ENCODE measurements at places on chromosomes 5 and 9.

DNA sequence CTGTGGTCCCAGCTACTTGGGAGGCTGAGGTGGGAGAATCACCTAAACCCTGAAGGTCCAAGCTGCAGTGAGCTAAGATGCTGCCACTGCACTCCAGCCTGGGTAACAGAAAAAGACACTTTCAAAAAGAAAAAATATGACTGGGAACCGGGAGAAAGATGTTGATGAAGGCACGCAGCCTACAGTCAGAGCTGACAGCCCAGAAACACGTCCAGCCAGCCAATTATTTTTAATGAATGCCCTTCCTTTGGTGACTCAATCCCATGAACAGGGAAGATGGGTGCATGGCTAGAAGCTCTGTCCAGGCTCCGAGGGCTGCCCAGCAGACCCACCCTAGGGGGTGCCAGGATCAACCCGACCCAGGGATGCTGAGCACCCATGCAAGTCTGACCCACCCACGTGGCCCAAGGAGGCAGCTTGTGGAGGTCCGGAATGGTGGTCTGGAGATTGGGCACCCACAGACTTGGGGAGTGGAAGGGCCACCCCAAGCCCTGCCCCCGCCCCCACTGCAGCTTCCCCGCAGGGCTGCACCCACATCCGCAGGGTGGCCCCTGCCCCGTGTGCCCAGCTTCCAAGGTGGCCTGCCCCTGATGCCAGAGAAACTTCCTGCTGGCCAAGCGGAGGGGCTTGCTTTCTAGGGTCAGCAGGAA lies 51.0 kb downstream of the ADAMTS2 start:
- DNase-seq: no peak

- no peak for DNase-seq
These were observed 120.5 kb downstream of the GADD45G start for GRCh38 chr9:89725271-89725670.

DNA sequence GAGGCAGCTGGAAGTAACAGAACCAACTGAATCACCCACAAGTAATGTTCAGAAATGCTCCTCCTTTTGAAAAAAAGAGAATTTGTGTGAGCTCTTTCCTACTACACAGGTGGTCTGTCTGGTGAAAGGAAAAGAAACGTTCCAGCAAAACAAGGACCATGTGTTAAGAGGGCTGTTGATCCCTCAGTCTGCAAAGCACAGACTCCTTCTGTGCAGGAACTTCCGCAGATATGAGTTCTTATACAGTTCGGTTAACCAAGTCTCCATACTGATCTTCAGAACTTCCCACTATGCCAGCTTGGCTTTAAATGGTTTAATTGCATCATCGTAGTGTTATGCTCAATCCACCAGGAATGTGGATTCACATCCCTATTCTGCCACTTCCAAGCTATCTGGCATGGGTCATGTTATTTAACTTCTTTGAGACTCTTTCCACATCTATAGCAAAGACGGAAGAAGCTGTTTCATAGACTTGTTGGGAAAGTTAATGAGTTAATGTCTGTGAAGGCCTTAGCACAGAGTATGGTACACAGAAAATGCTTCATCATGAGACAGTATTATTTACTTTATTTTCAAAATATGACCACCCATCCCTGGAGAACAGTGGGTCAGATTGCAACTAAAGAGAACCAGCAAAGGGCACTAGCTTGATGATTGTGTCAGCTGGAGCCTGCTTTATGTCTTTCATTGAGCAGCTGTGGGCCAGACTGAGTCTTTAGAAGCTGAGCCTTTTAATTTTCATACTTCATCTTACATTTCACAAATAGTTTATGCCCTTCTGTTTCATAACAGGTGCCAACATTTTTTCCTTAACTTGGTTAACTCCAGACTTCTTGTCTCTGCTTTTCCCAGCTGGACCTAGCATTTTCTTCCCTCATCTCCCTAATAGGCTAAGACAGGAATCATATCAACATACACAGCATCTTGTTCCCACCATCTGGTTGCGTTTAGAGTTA lies 89.9 kb downstream of the MAMDC2 start:
- no peak for DNase-seq

- no peak for DNase-seq
These were observed 10.8 kb downstream of the FBXO38 start for GRCh38 chr5:148394587-148395019.

DNA sequence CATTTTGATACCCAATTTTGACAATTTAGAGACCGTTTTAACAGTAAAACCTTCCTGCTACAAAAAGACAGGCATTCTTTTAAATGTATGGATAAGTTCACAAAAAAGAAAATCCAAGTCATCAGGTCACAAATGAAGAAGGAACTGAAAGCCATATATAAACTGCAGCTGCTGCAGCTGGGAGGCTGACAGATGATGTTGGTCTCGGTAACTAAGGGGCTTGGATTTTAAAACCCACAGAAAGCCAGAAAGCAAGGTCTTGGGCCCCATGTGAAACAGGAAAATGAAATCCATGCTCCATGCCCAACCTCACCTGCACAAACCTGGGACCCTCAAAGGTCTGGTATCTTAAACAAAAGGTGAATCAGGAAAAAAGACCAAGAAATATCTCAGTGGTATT lies 15.7 kb upstream of the C5orf34 start:
- no peak for DNase-seq

Data from smooth muscle cell of the brain vasculature (primary cell).